ENCODE measurements at places on chromosomes 7 and 10. TPM values are rescaled to one million over a fixed set of nuclear protein-coding genes. Genes with fewer than 3 reads are reported as not detected.

Gene PRPS1L1
- total RNA-seq = not detected

- no peak for DNase-seq
These were observed 107.3 kb downstream of the AHR start for GRCh38 chr7:17405786-17406185.

Gene ETV1
- total RNA-seq = 16.4 TPM

- no peak for DNase-seq
These were observed 91.8 kb downstream of the ARHGAP12 start for GRCh38 chr10:31836569-31837406.

DNA sequence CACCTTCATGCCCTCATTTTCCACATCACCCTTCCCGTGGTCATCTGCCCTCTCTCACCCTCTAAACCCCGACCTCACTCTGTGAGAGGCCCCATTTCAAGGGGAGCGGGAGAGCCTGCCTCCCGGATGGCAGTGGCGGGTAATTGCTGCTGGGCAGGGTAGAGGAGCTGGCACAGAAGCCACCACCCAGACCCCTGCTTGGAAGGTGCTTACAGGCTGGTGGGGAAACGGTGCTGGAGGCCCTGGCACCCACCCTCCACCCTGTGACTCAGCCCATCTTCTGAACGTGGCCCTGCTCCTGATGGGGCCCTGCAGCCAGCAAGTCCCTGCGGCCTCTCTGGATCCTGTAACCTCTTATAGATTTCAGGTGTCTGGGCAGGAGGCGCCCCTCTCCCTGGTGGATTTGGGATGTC lies 10.6 kb upstream of the PWWP2B start:
- DNase-seq = no peak
